Left lobe of liver (tissue), 2 donors: ENCODE measurements at places on chromosomes 3 and 15.

- DNase-seq: no peak
Measured at GRCh38 chr3:176971613-176972174, 225.6 kb downstream of the TBL1XR1 start.

DNA sequence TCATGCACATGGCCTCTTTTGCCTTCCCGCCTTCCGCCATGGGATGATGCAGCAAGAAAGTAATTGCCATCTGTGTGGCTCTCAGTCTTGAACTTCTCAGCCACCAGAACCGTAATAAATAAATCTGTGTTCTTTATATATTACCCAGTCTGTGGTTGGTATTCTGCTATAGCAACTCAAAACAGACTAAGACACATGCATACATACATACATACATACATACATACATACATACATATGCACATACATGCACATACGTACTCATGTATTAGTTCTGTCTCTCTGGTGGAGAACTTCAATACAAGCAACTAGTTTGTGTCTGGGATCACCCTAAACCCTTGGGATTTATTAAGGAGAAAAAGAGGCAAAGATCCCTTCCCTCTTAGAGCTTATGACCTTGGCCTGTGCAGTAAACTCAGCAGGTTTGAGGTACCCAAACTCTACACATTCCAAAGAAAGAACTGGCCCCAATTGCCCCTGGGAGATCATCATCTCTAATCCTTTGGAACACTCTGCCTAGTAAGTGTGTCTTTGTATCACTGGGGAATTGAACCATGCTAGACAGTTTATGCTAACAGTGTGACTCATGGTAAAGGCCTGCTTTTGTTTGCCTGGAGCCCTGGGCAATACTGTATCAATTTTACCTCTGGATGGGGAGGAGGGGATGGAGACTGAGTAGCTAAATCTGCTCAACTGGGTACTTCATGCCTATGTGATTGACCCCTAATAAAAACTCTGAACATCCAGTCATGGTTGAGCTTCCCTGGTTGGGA lies 115.6 kb upstream of the LMCD1 start:
- no peak for DNase-seq

- no peak for DNase-seq
Measured at GRCh38 chr3:157129803-157130466, 30.0 kb downstream of the CCNL1 start.

DNA sequence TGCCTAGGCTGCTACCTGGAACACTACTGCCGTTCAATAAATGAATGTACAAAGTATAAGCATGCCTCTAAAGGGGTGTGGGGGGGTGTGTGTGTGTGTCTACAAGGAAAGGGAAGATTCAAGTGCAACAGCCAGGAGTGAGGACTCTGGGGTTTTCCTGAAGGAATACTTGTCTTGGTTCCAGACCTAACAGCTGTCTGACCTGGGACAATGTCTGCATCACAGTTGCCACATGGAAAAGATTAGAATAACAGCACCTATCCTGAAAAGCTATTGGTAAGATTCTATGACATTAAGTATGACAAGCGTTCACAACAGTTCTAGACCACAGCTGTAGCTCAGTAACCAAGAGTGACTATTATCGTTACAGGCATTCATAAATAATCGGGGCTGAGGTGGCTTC lies 345.2 kb downstream of the FOXP1 start:
- DNase-seq: no peak

- DNase-seq: no peak
Measured at GRCh38 chr3:156106721-156107373, 13.5 kb upstream of the KCNAB1 start.

DNA sequence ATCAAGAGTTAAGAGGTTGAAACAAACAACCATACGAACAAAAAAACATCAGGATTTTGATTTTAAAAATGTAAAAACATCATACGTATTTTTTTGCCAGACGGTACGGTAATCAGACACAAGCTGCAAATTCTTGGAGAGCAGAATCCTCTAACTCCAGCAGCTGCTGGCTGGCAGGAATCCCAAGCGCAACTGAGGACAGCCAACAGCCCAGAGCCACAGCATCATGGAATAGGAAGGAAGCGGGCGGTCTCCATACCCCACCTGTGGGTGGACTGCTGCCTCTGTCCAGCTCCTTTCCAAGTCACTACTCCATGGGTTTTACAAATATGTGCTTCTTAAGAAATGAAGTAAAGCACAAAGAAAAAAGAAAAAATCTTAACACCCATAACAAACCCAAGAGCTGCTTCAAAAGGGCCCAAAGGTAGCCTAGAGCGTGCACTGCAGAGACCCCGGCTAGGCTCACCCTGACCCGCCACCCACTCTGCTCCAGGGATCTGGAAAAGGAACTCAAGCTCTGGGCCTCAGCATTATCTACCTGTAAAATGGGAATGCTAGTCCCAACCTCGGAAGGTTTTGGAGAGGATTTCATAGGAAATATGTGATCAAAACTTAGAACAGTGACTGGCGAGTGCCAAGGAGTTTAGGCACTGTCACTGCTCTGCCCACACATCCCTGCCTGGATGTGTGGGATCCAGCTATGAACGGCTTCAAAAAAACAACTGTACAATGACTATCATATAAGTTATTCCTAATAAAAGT lies 33.4 kb downstream of the ZXDC start:
- DNase-seq: no peak

- DNase-seq: no peak
Measured at GRCh38 chr3:52430416-52430810, 14.5 kb downstream of the SEMA3G start.

DNA sequence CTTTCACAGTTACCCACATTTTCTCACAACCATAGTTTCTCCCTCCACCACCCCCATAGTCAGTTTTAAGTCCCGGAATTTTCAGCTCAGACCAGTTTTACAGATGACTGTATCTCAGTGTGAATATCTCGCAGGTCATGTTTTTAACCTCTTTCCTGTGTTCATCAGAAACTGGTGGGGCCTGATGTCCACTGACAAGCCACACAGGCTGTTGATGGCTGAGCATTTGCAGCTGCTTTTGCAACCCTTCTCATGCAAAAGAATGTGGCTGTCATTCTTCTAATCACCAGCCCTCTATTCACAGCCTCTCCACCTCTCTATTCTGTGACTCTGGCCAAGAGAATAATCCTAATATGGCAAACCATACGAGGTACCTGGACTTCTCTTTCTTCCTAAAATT lies 8.5 kb downstream of the GYG1 start:
- DNase-seq: no peak

DNA sequence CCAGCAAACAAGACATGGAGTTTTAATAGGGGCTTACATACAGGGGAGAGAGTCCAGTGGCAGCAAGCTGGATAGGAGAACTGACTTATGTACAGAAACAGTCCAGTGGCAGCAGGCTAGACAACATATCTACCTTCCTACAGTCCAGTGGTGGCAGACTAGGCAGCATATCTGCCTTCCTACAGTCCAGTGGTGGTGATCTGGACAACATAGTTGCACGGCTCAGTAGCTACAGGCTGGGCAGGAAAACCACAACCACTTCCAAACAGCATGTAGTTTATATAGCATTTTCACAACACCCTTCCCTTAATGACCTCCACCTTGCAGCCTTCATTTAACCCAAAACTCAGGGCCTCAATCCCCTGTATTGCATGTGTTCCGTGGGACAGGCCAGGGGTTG lies 181.3 kb upstream of the EIF1B start:
- no peak for DNase-seq

- no peak for DNase-seq
Measured at GRCh38 chr3:159783780-159784742, 204.6 kb upstream of the IL12A start.

- DNase-seq: no peak
Measured at GRCh38 chr3:189820365-189820720, 189.2 kb downstream of the TP63 start.

DNA sequence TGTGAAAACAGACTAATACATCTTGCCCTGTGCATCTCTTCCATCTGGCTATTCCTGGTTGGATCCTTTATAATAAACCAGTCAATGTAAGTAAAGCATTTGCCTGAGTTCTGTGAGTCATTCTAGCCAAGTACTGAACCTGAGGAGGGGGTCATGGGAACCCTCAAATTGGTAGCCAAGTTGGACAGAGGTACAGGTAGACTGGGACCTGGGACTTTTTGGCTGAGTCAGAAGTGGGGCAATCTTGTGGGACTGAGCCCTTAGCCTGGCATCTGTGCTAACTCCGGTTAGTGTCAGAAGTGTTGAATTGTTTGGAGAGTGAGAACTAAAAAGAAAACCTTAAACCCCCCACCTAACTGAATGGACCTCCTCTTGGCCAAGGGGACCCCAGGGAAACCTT lies 21.0 kb upstream of the LIMD1 start:
- DNase-seq: no peak

DNA sequence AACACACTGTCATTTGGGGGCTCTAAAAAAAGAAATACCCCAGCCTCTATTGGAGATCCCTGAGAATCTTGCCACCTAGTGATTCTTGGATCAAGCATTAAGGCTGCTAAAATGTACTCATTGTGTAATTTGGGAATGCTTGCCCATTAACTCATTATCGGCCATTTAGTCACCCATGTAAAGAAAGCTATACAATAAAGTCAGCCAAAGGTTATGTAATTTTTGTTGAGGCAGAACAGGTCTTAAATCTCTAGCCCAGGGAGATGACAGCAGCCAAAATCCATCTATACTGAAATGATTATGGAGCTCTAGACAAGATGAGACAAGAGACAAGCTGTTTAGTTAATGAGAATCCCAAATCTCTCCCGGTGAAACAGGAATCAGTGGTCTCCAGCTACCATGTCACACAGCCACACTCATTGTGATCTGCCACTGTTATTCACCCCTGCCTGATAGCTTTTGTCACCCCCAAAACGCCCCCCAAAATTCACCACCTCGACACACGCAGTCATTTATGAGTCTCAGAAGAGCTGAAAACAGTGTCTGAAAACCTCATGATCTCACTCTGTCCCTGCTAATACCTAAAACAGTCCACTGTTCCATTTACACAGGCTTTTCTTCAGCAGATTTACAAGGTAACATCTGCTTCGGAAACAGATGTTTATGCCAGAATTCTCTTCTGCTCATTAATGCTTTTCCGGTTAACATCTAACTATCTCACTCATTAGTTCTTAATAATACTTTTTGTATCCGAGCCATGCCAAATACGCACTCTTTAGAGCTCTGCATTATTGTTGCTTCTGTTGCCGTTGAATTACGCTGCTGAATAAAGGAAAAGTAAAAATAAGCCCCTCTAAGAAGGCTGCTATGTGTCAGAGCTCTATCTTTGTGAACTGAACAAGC lies 138.5 kb downstream of the RORA start:
- no peak for DNase-seq
